ENCODE measurements at places on chromosomes 1 and 21.

- DNase-seq = no peak
Observed at GRCh38 chr21:46226146-46226545, 2.4 kb downstream of the LSS start.

- peak; percentile 41 for DNase-seq
Observed at GRCh38 chr1:118136187-118136941, 48.7 kb downstream of the SPAG17 start.

DNA sequence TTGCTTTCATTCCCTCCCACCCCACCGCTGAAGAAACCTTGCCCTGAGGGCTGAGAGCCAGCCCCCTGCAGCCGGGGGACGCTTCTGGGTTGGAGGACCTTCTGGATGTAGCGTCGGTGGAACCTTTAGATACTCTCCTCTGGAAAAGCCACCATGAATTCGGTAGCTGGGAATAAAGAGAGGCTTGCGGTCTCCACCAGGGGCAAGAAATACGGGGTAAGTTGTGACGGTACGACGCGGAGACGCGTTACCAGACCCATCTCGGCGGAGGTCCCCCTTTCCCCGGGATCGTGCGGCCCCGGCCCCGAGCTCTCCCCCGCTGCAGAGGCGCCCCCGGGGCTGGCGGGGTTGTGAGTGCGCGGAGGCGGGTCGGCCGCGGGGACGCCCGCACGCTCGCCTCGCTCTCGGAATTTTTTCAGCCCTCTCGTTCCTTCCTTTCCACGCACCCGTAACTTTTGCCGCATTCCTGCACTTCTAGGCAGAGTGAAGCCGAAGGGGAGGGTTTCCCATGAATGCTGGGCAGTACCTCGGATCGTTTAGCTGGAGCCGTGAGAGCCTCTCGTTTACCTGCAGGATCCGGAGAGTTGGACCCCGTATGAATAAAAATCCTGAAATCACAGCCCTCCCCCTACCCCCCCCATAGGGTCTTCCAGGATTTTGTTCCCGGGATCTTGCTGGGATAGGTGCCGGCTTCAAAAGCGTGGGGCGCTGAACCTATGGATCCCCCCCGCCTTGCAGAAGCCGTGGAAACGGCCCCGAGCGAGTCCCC is 671 bp downstream of the KIF26B start:
- DNase-seq = peak; percentile 24

DNA sequence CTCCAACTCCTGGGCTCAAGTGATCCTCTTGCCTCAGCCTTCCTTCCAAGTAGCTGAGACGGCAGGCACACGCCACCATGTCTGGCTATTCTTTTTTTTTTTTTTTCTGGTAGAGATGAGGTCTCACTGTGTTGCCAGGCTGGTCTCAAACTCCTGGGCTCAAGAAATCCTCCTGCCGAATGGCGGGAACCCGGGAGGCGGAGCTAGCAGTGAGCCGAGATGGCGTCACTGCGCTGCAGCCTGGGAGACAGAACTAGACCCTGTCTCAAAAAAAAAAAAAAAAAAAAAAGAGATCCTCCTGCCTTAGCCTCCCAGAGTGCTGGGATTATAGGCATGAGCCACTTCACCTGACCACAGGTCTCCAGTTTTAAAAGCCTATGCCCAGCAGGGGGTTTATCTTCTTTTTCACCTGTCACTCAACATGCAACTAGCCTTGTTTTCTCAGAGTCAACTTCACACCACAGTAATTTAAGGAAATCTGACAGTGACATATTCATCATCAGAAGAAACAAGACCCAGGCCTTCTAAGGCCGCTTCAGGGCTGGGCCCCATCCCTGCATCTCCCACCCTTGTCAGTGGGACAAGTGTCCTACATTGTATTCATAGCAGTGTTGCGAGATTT is 38.3 kb upstream of the GALNT2 start:
- no peak for DNase-seq

- no peak for DNase-seq
Observed at GRCh38 chr1:234543442-234544086, 64.6 kb upstream of the TARBP1 start.

DNA sequence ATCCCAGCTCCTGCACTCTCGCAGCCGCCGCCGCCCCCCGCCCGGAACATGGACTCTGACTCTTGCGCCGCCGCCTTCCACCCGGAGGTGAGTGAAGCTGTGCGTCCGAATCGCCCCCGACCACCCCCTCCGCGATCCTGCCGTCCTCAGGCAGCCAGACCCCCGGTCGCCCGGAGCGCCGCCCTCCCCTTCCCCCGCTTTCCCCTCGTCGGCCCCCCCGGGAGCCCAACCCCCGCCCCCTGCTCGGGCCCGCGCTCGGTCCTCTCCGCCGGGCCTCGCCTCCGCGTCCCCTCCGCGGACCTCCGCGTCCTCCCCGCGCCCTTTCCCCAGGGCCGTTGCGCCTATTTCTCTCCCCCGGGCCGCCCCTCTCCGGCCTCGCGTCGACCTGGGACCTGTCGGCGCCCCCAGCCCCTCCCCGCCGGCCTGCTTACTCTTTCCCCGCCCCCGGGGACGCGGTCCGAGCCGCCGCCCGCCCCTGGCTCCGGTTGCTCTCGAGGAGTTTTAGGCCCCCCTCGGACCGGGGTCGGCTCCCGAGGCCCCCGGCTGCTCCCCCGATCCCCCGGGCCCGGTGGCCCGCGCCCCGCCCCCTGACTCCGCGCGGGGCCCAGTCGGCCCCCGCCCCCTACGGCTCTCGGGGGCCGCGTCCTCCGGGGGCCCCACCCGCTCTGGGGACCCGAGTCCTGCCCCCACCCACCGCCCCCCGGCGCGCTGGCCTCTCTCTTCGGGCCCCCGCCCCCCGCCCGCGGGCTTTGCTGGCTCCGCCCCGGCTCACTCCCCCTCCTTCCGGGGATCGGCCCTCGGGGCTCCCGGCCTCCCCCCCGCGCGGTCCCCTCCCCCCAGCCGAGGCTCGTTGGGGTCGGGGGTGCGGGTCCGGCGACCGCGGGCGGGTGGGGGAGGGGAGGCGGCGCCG is 743 bp downstream of the PHF13 start:
- peak; percentile 68 for DNase-seq

GRCh38 chr21:27759091-27759659 is 792.3 kb upstream of the ADAMTS5 start:
- DNase-seq = no peak

- DNase-seq = peak; percentile 87
Observed at GRCh38 chr1:201649761-201650622, 111.1 kb downstream of the NAV1 start.

DNA sequence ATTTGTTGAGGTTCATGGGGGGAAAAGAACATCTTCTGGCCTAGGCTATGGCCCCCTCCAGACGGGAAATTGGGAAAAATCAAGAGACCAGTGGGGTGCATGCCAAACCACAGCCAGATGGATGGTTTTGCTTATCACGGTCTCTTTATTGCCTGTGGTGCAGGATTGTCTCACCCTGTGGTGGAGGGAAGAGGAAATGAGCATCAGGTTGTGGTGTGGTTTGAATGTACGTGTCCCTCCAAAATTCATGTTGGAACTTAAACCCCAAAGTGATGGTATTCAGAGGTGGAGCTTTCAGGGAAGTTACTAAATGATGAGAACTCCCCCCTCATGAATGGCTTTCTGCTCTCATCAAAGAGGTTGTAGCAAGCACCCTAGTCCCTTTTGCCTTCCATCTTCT is 525.7 kb downstream of the NPHP4 start:
- DNase-seq = no peak

GRCh38 chr1:245264226-245264625 is 109.4 kb downstream of the KIF26B start:
- no peak for DNase-seq

DNA sequence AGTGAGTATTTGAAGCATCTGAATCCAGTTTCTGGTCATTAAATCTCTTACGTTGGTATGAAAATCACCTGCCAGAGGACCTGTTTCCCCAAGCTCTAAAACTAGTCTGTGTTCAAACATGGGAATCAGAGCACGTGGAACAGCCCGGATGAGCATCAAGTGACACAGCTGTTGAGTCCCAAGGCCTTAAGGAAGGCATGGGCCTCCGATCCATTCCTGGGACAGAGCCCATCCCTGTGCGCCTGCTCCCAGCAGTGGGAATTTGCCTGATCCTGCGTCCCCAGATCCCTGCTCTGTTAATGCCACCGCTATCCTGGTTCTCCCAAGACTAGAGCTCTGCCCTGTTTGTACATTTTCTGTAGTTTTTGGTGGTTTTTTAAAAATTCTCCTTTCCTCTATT is 68.4 kb upstream of the FBXO28 start:
- no peak for DNase-seq

DNA sequence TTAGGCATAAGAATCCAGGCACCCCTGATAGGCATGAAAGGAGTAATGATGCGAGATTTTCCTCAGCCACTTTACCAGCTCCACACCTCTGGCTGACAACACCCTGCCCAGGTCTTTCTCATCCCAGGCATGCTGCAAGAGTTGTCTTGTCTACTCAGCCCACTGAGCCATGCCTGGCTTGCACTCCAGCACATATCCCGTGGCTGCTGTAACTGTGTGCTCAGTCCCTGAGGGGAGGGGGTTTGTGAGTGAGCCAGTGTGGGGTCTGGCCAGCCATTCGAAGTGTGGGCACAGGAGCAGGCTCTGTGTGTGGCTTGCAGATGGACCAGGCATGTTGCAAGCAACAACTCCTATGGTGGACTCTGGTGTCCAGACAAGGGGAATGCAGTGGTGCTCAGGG is 529.6 kb downstream of the ADGRL2 start:
- DNase-seq = no peak

Measured in RWPE1 (cell line).